ENCODE measurements at places on chromosomes 12 and 14.

DNA sequence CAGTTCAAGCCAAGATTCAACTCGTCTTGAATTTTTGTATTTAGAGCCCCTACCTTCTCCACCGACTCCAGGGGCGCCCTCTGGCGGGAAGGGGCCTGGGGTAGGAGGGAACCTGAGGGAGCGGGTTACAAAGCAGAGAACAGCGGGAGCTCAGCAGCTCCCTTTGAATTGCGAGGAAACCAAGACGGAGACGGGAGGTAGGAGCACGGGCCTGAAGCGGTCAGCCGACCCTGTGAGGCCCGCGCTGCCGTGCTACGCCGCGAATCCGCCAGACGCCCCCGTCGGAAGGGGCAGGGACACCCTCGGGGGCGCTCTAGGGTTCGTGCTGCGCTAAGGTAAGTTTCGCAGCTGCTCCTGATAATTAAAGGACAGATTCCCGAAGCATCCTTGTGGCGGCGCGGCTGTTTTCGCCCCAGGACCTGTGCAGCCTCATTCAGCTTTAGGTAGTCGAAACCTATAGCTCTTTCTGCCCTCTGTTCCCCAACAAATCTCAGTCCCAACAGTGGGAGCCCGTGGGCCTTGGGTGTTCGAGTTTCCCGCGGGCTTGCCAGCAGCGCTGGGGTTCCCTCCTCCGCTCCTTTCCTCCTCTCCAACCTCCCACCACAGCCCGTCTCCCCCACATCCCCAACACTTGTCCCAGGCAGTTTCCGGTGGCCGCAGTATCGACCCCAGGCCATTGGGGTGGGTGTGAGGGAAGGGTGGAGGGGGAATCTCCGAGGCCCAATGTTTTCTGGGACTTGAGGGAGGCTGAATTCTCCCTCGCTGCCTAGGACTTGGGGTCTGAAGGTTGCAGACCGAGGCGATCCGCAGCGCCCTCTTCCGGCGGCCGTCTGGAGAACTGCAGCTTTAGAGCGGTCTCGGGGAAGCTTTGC lies 5.1 kb upstream of the NKX2-1 start:
- DNase-seq, result peak; percentile 17

GRCh38 chr12:111887926-111888745 lies 46.1 kb downstream of the MAPKAPK5 start:
- DNase-seq, result no peak

- no peak for DNase-seq
Measured at GRCh38 chr14:59678352-59678751, 101.7 kb upstream of the CCDC175 start.

DNA sequence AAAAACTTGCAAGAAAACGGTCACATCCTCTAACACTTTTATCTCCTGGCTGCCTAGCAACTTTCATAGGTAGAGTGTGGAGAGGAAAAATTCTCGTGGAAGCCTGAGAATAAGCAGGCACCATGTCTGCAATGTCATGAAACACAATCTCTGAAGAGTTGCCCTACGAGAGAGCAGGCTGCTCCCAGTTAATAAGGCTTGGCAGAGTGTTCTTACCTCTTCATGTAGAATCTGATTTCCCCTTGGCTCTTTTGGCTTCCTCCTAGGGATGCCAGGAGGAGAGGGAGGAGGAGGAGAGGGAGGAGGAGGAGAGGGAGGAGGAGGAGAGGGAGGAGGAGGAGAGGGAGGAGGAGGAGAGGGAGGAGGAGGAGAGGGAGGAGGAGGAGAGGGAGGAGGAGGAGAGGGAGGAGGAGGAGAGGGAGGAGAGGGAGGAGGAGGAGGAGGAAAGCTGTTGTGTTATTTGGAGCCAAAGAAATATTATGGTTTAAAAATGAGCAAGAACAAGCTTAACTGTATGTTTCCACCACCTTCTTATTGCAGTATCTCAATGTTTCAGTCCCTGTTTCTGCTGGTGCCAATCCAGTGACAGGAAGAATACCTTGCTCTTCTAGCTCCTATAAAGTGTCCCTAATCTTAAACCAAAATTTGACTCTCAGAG lies 52.9 kb downstream of the EGLN3 start:
- no peak for DNase-seq

DNA sequence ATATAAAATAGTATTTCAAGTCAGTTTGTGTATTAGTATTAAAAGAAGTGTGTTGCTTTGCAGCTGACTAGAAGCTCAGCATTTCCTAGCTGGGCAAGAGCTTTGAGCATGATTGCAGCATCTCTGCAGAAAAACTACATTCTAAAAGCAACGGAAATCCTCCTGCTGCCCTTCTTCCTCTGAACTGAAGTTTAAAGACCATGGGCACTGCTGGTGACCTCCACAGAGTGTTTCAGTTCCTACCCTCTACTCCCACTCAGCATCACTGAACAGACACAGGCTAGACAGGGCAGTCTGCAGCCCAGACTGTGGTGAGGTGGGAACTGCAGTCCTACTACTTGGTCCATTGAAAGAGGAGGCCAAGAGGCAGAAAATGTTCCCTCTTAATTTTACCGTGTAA lies 59.0 kb downstream of the FAR2 start:
- no peak for DNase-seq

DNA sequence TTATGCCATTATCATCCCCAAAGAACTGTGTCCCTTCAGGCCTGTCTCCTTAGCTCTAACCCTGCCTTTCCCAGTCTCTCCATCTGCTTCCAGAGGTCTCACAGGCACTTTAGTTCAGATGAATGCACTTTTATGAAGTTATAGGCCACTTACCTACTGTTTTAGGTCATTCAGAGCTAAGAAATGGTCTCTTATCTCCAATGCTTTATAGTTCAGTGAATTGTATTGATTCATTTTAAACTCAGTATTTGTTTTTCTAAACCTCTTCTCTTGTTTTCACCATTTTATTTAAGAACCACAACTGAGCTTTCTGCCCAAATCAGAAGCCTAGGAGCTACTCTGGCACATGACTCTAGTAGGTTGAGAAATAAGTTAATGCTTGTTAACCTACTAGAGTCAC lies 197.5 kb upstream of the ATP2B1 start:
- no peak for DNase-seq

DNA sequence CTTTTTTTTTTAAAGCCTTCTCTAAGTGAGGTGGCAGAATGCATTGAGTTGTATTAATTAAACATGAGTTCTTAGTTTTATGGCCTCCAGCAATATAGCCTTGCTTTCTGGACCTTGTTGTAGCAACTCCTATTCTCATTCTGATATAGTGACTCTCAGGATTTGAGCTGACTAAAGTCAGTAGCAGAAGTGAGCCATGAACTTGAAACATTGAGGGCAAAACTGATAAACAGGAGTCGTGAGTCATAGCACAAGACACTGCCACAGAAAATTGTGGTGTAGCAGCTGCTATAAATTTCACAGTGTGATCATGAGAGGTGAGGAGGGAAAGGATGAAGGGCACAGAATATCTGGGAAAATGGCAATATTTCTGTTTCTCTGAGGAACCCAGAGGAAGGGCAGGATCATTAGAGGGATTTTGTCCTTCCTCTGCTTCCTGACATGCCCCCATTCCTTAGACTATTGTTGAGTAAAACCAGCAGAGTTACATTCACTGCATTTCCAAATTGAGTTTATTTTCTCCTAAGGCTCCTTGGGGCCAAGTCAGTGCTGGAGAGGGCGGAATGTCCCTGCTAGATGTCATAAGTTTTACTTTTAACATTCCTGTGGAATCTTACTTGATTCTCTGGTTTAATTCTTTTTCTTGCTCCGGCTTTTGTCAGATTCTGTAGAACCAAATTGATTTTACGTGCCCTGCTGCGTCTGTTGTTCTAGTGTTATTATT lies 7.5 kb downstream of the KLRG1 start:
- DNase-seq, result no peak

Data from NCI-H2081 (cell line).